Activated naive CD4-positive, alpha-beta T cell treated with anti-CD3 and anti-CD28 coated beads for 36 hours (primary cell): ENCODE measurements at places on chromosomes 16 and 17.

- H3K36me3 ChIP-seq, result no peaks in the 10 kb centered on the region
- DNase-seq, result no peak
- H3K4me1 ChIP-seq, result no peaks in the 10 kb centered on the region
Measured at GRCh38 chr16:73951481-73951880, 345.1 kb upstream of the PSMD7 start.

GRCh38 chr17:62629556-62630364, 2.3 kb downstream of the MRC2 start:
- H3K27ac ChIP-seq, result no peak overlapping the region
- peaks cover 21% of the 10 kb centered on the region for H3K27me3 ChIP-seq
- H3K4me3 ChIP-seq, result no peak overlapping the region
- H3K36me3 ChIP-seq, result no peaks in the 10 kb centered on the region

GRCh38 chr17:57086069-57086930, 1.3 kb downstream of the AKAP1 start:
- H3K4me1 ChIP-seq, result peaks cover 34% of the 10 kb centered on the region
- H3K4me3 ChIP-seq, result peak overlapping the region; percentile 82

DNA sequence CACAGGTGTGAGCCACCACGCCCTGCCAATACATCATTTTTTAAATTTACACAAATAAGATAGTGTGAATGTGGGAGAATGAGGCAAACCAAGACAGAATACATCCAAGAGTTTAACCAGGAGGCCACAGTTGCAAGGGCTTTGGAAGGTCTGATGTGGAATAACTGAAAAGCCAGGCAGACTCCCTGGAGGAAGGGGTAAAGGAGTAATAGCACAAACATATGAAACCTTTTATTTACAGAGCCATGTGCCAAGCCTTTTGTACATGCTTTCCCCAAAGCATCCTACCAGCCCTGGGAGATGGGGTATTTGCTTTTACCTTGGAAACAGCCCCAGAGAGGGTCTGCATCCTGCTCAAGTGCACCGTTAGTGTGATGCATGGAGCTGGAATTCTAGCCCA, 4.7 kb downstream of the ADGRG3 start:
- H3K27me3 ChIP-seq, result no peaks in the 10 kb centered on the region
- H3K4me3 ChIP-seq, result no peak overlapping the region
- H3K36me3 ChIP-seq, result no peaks in the 10 kb centered on the region
- no peak overlapping the region for H3K27ac ChIP-seq

- H3K36me3 ChIP-seq, result peaks cover 11% of the 10 kb centered on the region
- H3K27ac ChIP-seq, result no peak overlapping the region
- H3K4me1 ChIP-seq, result no peaks in the 10 kb centered on the region
- H3K27me3 ChIP-seq, result no peaks in the 10 kb centered on the region
Measured at GRCh38 chr16:84050316-84050715, 7.7 kb upstream of the SLC38A8 start.

- no peaks in the 10 kb centered on the region for H3K36me3 ChIP-seq
- no peak overlapping the region for H3K4me3 ChIP-seq
- no peak overlapping the region for H3K27ac ChIP-seq
- no peak for DNase-seq
- peaks cover 4% of the 10 kb centered on the region for H3K4me1 ChIP-seq
Measured at GRCh38 chr17:81952792-81953228, 5.8 kb upstream of the MYADML2 start.

- no peaks in the 10 kb centered on the region for H3K36me3 ChIP-seq
- no peaks in the 10 kb centered on the region for H3K27me3 ChIP-seq
- no peak for DNase-seq
Measured at GRCh38 chr17:62671553-62671952, 44.1 kb downstream of the MRC2 start.

DNA sequence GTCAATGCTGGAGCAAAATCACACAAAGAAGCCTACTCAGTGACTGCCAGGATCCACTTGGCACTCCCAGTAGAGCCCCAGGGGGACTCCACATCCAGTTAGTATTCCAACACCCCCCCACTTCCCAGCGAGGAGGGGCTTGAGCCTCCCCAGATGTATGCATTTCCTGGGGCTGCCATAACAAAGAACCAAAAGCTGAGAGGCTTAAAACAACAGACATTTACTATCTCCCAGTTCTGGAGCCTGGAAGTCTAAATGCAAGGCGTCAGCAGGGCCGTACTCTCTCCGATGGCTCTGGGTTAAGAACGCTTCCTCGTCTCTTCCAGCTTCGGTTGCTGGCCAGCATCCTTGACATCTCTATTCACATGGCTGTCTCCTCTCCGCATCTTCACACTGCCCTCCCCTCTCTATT, 23.0 kb upstream of the GNA13 start:
- no peaks in the 10 kb centered on the region for H3K36me3 ChIP-seq
- no peak overlapping the region for H3K4me3 ChIP-seq
- no peaks in the 10 kb centered on the region for H3K4me1 ChIP-seq
- no peaks in the 10 kb centered on the region for H3K27me3 ChIP-seq
- no peak for DNase-seq

DNA sequence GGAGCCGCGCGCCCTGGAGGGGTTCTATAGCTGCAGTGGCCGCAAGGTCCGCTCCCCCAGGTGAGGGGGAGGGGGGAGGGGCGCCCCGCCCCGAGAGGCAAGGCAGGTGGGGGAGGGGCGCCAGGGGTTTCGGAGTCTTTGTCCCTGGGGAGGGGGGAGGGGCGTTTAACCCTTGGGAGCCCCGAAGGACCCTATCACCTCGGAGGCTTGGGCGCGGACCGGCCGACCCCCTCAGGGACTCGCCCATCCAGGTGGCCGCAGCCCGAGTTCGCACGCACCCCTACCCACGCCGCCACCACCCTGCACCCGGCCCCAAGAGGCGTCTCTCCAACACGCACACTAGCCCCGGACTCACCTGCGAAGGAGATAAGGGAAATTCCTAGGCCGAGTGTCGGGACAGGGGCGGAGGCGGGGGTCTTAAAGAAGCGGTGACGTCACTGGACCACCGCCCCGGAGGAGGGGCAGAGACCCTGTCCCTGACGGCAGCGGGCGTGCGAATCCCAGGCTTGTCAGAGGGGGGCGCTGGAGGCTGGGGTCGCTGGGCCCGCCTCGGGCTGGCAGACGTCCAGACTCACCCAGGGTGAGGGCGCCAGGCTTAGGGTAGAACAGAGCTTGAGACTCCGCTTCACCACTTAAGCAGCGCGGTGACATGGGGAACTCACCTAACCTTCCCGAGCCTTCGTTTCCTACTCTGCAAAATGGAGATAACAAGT, at the start of gene CLDN6:
CLDN6 (minus strand) TSS at position 390 of the 713 bp plus-strand sequence. CDS start 2,162 bp downstream, outside the sequence.
- H3K27ac ChIP-seq, result no peak within 1 kb of the TSS
- peak; percentile 58 for DNase-seq
- H3K36me3 ChIP-seq, result no peaks in the 10 kb centered on the region
- H3K27me3 ChIP-seq, result peaks cover 5% of the 10 kb centered on the region
- H3K4me3 ChIP-seq, result no peak within 1 kb of the TSS
- H3K4me1 ChIP-seq, result peaks cover 36% of the 10 kb centered on the region

- DNase-seq, result no peak
- H3K4me3 ChIP-seq, result no peak overlapping the region
- no peaks in the 10 kb centered on the region for H3K36me3 ChIP-seq
- peaks cover 26% of the 10 kb centered on the region for H3K4me1 ChIP-seq
Measured at GRCh38 chr16:69535123-69536050, 30.4 kb upstream of the NFAT5 start.

DNA sequence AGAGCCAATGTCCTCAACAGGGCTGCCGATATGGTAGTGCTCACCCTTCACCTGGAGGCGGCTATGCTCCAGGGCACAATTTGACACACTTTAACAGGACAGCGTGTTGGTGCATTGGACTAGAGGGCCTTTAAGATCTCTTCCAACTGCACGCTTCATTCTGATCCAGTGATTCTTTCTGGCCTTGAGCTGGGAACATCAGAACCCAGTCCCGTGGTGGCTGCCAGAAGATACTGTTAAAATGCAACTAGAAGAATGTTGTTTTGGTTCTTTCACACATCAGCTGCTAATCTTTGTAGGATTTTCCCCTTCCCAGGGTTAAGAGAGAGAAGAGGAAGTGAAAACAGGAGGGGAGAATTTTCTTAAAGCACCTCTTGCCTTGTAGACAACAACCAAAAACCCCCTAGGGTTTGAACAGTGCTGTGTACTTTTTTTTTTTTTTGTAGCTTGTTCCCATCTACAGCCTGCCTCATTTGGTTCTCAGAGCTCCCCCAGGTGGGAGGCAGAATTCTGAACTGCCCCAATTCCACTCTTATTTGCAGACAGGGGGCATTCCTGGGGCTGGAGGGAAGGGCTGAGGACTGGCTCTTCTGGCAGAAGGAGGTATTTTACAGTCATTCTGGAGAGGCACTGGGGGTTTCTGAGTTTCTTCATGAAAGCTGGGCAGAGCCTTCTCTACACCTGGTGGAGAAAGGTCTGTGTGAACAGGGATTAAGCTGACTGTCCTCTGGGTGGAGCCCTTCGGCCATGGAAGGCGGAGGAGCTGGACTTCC, 32.4 kb downstream of the SMARCE1 start:
- peaks cover 76% of the 10 kb centered on the region for H3K4me1 ChIP-seq
- no peaks in the 10 kb centered on the region for H3K36me3 ChIP-seq
- H3K27me3 ChIP-seq, result no peaks in the 10 kb centered on the region
- H3K27ac ChIP-seq, result peak overlapping the region; percentile 89

DNA sequence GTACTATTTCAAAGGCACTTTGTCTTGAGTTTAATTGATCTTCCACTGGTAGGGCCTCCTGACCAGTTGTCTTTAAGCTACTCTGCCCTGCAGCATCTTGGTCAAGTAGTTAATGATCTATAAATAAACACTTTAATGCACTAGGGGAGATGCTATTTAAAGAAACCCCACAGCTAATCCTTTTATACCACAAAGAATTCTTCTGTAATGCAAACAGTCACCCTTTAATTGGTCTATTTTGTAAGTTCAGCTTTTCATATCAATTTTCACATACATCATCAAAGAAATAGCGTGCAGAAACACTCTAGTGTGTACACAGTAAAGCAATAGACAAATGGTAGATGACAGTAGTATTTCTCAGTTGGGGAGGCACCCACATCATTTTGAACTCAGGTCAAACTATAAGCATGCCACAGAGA, 70.3 kb downstream of the PMP22 start:
- H3K27me3 ChIP-seq, result peaks cover 13% of the 10 kb centered on the region
- DNase-seq, result no peak
- no peaks in the 10 kb centered on the region for H3K4me1 ChIP-seq

GRCh38 chr16:11721781-11722467, 20.7 kb downstream of the TXNDC11 start:
- H3K4me3 ChIP-seq, result no peak overlapping the region
- peaks cover 22% of the 10 kb centered on the region for H3K36me3 ChIP-seq
- no peak for DNase-seq
- H3K27me3 ChIP-seq, result no peaks in the 10 kb centered on the region

DNA sequence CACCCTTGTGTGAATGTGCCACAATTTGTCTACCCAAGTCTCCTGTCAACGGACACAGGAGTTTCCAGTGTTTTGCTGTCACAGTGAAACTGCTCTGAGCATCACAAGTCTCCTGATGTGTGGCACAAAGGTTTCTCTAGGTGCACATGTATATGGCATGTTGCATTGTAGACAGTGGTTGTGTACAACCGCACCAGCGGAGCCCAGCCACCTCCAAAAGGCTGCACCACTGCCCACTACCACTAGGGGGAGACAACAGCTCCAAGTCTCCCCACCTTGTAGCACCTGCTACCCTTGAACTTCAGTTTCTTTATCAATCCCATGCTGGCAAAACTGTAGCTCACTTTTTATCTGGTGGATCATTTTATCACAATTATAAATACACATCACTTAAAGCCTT, 95.5 kb upstream of the ZNF469 start:
- no peak overlapping the region for H3K4me3 ChIP-seq
- H3K27ac ChIP-seq, result no peak overlapping the region
- H3K27me3 ChIP-seq, result peaks cover 4% of the 10 kb centered on the region
- no peaks in the 10 kb centered on the region for H3K4me1 ChIP-seq
- peak; percentile 51 for DNase-seq

GRCh38 chr16:54370278-54371040, 83.9 kb upstream of the IRX3 start:
- no peak overlapping the region for H3K27ac ChIP-seq
- no peak for DNase-seq
- H3K4me3 ChIP-seq, result no peak overlapping the region
- H3K27me3 ChIP-seq, result peaks cover 45% of the 10 kb centered on the region
- H3K36me3 ChIP-seq, result no peaks in the 10 kb centered on the region
- peaks cover 4% of the 10 kb centered on the region for H3K4me1 ChIP-seq

- H3K4me1 ChIP-seq, result peaks cover 34% of the 10 kb centered on the region
- H3K27ac ChIP-seq, result peak overlapping the region; percentile 87
- H3K4me3 ChIP-seq, result peak overlapping the region; percentile 80
- H3K36me3 ChIP-seq, result no peaks in the 10 kb centered on the region
- DNase-seq, result peak; percentile 32
- no peaks in the 10 kb centered on the region for H3K27me3 ChIP-seq
Measured at GRCh38 chr16:68469796-68470460, 21.6 kb upstream of the SMPD3 start.

DNA sequence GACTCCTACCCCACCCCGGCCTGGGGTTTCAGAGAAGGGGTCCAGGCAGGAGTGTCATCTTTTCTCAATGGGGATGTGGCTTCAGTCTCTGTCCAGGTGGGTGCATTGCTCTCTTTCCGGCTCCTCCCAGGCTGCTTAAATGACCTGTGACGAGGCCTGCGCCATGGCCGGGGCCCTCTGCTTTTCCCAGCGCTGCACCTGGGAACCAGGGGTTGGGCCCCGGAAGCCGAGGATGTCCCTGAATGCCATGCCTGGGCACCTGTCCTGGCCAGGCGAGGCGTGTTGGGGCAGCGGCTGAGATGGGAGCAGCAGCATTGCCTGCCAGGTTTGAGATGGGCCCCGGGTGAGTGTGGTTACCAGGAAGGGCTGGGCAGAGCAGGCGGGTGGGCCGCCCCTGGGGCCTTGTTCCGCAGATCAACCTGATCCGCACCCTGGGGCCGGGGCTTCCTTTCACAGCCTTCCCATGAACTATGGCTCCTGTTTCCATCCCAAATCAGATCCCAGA, 147.4 kb downstream of the SEC14L1 start:
- H3K4me3 ChIP-seq, result no peak overlapping the region
- H3K36me3 ChIP-seq, result no peaks in the 10 kb centered on the region
- no peaks in the 10 kb centered on the region for H3K4me1 ChIP-seq
- no peak for DNase-seq
- H3K27me3 ChIP-seq, result no peaks in the 10 kb centered on the region
- H3K27ac ChIP-seq, result no peak overlapping the region

- no peaks in the 10 kb centered on the region for H3K36me3 ChIP-seq
- H3K27ac ChIP-seq, result no peak within 1 kb of the TSS
- peaks cover 7% of the 10 kb centered on the region for H3K4me1 ChIP-seq
- DNase-seq, result peak; percentile 75
- H3K4me3 ChIP-seq, result peak within 1 kb of the TSS; percentile 75
Measured at GRCh38 chr17:48037036-48037837, at the start of gene COPZ2. COPZ2 (minus strand) TSS chr17:48037797; CDS start chr17:48037777, 20 bp downstream.

GRCh38 chr17:73669771-73670170, 25.5 kb upstream of the SDK2 start:
- peaks cover 3% of the 10 kb centered on the region for H3K27me3 ChIP-seq
- H3K4me1 ChIP-seq, result peaks cover 17% of the 10 kb centered on the region
- no peaks in the 10 kb centered on the region for H3K36me3 ChIP-seq
- DNase-seq, result no peak
- H3K4me3 ChIP-seq, result no peak overlapping the region

GRCh38 chr17:37493249-37494027, 3.7 kb downstream of the DUSP14 start:
- H3K36me3 ChIP-seq, result peaks cover 1% of the 10 kb centered on the region
- H3K4me1 ChIP-seq, result peaks cover 44% of the 10 kb centered on the region
- no peaks in the 10 kb centered on the region for H3K27me3 ChIP-seq
- H3K4me3 ChIP-seq, result no peak overlapping the region
- no peak for DNase-seq

GRCh38 chr17:75773808-75774470, 8.9 kb upstream of the GALK1 start:
- no peak overlapping the region for H3K27ac ChIP-seq
- no peaks in the 10 kb centered on the region for H3K27me3 ChIP-seq
- peaks cover 32% of the 10 kb centered on the region for H3K36me3 ChIP-seq
- no peak for DNase-seq
